ENCODE measurements at places on chromosomes 4 and X. TPM values are rescaled to one million over a fixed set of nuclear protein-coding genes. Genes with fewer than 3 reads are reported as not detected.

The BEND2 gene
- not detected for total RNA-seq

The FHL1 gene
- 18.7 TPM for total RNA-seq

The S100G gene
- total RNA-seq: not detected

DNA sequence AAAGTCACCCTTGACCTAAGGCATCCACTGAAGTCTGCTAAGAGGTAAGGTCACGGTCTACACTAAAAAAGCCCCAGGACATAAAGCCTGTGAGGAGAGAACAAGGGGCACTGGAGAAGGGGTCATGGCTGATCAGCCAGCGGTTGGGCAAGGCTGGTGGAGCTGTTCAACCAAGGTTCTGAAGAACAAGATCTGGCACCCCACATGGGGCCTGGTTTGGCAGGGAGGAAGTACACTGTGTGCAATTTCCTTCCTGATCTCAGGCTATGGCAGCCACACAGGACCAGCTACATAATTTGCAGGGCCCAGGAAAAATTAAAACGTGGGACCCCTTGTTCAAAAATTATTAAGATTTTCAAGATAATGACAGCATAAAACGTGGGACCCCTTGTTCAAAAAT is 14.1 kb upstream of the BRS3 start:
- DNase-seq: no peak

DNA sequence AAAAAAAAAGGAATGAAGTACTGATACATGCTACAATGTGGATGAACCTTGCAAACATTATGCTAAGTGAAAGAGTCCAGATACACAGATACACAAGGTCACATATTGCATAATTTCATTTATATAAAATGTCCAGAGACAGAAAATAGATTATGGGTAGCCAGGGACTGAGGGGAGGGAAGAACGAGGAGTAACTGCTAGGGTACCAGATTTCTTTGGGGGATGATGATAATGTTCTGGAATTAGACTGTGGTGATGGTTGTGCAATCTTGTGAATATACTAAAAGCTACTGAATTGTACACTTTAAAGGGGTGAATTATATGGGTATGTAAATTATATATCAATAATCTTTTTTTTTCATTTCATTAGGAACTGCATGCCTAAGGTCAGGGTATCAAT is 20.8 kb upstream of the AP1AR start:
- no peak for DNase-seq

- DNase-seq: no peak
Observed at GRCh38 chrX:26606971-26607370, 391.0 kb downstream of the MAGEB5 start.

DNA sequence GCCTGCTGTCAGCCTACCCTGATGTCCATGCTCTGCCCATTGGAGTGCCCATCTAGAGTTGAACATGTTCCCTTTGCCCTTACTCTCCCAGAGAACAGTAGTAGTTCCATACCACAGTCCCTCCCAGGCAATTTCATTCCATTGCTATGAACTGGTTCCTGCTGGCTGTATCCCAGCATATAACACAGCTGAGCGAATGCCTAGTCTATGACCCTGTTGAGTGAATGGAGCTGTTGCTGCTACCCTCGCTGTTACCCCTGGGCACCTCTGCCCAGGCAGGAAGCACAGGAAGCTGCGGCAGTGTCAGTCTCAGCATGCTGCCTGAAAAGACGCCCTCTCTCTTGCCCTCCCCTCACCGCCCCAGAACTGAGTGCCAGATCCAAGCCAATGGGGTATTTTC is 73.3 kb downstream of the SOX3 start:
- no peak for DNase-seq

DNA sequence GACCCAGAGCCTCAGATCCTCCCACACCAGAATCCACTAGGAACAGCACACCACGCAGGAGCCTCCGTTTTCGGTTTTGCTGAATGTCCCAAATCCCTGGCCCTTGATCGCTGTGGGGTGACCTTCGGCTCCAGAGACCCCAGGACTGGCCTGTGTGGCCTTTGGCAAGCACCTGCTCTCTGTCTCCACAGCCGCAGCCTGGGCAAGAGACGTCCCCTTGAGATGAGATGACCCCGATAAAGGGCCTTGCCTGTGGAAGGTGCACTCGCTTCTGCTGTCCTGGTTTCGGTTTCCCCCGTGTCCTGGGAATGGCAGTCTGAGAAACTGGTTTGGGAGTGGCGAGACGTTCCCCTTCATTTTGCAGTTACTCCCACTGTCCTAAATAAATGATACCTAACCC is 9.6 kb downstream of the PSAPL1 start:
- DNase-seq: no peak

- DNase-seq: no peak
Observed at GRCh38 chr4:74471264-74471663, 26.3 kb downstream of the AREG start.

DNA sequence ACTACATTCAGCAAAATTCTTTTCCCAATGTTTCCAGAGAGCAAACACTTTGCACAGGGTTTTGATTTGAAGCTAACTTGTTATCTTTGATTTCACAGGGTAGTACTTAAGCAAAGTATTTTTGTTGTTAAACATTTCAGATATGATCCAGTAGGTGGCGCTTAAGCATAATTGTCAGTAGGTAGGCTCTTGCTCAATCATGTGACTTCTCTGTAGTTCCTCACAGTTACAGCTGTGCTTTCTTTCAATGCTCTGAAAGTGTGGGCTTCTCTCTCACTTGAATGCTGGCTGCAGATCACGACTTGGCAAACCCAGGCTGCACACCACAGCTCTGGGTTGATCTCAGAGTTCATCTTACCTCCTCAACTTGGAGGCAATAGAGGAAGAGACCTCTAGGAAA is 1016.5 kb downstream of the SH3BGRL start:
- DNase-seq: no peak

DNA sequence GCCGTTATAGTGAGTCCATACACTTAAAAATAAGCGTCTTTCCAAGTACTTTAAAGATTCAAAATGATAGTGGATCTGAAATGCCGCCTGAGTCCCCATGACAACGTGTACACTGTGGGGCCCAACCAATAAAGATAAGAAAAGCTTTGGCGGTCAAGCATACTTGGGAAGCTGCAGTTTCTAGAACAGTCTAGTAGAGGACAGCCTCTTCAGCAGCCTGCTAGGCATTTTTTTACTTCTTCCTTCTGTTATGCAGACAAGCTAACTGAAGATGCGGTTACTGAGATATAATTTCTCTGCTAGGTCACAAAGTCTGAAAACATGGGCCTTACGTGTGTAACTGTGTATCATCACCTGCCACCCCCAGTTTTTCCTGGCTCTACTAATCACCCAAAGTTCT is 402 bp upstream of the UPRT start:
- no peak for DNase-seq

Data from activated T-cell treated with anti-CD3 and anti-CD28 coated beads, Interleukin-2, amount 50 U/mL, for 72 hours (primary cell).